Spleen (tissue), 13 donors: ENCODE measurements at places on chromosomes 2 and 18. TPM values are rescaled to one million over a fixed set of nuclear protein-coding genes. Genes with fewer than 3 reads are reported as not detected.
A peak's percentile ranks its signal among the peaks of the same experiment; 100 is the strongest.

DNA sequence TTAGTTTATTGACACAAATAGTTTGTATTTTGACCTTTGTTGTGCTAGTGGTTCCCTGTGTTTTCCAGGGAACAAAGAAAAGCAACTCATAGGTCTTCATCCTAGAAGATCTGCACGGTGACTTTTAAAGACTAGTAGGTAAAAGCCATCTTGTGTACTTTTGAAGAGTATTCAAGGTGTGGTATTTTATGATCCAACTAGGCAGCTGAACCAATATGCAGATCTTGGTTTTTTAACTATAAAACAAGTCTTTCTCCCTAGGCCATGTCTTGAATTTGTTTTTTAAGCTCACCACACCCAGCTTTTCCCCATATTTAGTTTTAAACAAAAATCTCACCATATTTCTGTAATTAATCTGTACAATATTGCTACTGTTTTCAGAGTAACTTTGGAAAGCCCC, 30.0 kb upstream of the MYO1B start:
- no peaks in the 10 kb centered on the region for H3K27me3 ChIP-seq
- DNase-seq: no peak
- no peak overlapping the region for H3K4me3 ChIP-seq
- no peak overlapping the region for H3K27ac ChIP-seq

The TMEM150A gene
- polyA plus RNA-seq: 18.8 TPM

- H3K27me3 ChIP-seq: no peaks in the 10 kb centered on the region
- no peak overlapping the region for H3K27ac ChIP-seq
- peaks cover 7% of the 10 kb centered on the region for H3K36me3 ChIP-seq
- DNase-seq: no peak
Observed at GRCh38 chr18:5391409-5391808, 95.9 kb upstream of the ZBTB14 start.

- no peaks in the 10 kb centered on the region for H3K36me3 ChIP-seq
- no peaks in the 10 kb centered on the region for H3K27me3 ChIP-seq
- no peak overlapping the region for H3K4me3 ChIP-seq
- H3K4me1 ChIP-seq: no peaks in the 10 kb centered on the region
- no peak overlapping the region for H3K27ac ChIP-seq
Observed at GRCh38 chr2:226352941-226353560, 446.6 kb downstream of the IRS1 start.

GRCh38 chr18:12253027-12253426, 1.1 kb upstream of the CIDEA start:
- H3K27ac ChIP-seq: no peak overlapping the region
- no peak overlapping the region for H3K4me3 ChIP-seq
- peaks cover 35% of the 10 kb centered on the region for H3K27me3 ChIP-seq
- no peaks in the 10 kb centered on the region for H3K36me3 ChIP-seq
- DNase-seq: peak; percentile 59
- H3K4me1 ChIP-seq: peaks cover 23% of the 10 kb centered on the region

DNA sequence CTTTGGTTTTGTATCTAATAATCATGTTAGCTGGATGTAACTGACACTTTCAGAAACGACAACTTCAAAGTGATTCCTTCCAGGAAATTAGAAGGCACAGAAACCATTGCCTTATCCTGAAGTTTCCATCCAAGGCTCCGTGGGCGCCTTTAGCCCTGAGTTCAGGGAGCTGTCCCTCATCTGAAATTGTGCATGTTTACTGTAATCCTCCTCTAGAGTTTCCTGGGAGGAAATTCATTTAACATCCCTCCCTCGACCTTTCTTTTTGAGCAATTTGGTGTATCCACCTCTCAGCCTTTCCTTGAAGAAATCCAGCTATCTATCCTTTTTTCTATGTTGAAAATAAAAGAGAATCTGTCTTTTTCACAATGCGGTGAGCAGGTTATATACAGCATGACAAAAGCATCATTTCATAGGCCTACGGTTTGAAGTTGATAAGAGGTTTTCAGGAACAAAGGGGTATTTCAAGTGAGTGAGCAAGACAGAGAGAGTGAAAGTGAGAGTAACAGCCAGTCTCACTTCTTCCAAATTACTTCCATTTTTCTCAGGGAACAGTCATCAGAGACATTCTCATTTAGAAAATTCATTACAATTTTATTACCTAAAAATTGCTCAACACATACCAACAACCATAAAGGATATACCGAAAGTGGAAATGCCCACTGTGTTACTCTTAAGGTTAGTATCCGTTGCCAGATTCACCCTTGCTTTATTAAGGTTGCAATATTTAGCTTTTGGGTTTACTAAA, 167.3 kb downstream of the MREG start:
- H3K4me3 ChIP-seq: no peak overlapping the region
- no peak for DNase-seq
- H3K27me3 ChIP-seq: no peaks in the 10 kb centered on the region
- H3K27ac ChIP-seq: peak overlapping the region; percentile 34

The ANKRD23 gene
- 3.9 TPM for polyA plus RNA-seq

DNA sequence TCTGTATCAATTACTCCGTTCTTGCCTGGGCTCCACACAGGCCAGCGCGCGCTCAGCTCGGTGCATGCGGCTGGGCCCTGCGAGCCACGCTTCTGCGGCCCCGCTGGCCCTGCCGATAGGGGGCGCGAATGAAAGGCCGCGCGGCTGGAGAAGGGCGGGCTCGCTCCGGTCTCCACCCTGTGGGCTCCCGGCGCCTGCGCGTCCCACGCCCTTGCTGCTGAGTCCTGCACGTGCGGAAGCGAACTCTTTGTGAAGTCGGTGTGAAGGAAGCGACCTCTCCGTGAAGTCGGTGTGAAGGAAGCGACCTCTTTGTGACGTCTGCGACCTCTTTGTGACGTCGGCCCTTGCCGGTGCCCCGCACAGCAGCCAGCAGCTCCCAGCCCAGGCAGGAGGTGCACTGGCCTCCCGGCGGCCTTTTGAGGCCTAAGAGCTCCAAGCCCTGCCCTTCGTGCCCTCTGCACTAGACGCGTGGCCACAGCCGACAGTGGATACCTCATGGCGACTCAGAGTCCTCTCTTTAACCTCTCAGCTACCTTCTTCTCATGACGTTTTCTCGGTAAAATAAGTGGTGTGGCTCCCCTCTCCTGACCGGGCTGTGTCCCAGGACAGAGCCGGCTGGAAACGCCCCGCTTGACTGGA, 391.9 kb upstream of the RAB6C start:
- no peak for DNase-seq
- no peaks in the 10 kb centered on the region for H3K27me3 ChIP-seq
- H3K27ac ChIP-seq: no peak overlapping the region
- no peaks in the 10 kb centered on the region for H3K4me1 ChIP-seq

The MC2R gene
- polyA plus RNA-seq: not detected

The SAG gene
- not detected for polyA plus RNA-seq

The SPAG16 gene
- polyA plus RNA-seq: 9.0 TPM

The PPIL3 gene
- 37.5 TPM for polyA plus RNA-seq

GRCh38 chr2:223909001-223909741, 36.0 kb downstream of the WDFY1 start:
- no peak overlapping the region for H3K4me3 ChIP-seq
- H3K27ac ChIP-seq: no peak overlapping the region
- no peaks in the 10 kb centered on the region for H3K36me3 ChIP-seq
- H3K4me1 ChIP-seq: peaks cover 31% of the 10 kb centered on the region

The GPR35 gene
- polyA plus RNA-seq: 7.4 TPM

GRCh38 chr2:30527411-30527810, 80.4 kb downstream of the LCLAT1 start:
- H3K36me3 ChIP-seq: peaks cover 19% of the 10 kb centered on the region
- H3K4me3 ChIP-seq: no peak overlapping the region
- H3K4me1 ChIP-seq: no peaks in the 10 kb centered on the region

DNA sequence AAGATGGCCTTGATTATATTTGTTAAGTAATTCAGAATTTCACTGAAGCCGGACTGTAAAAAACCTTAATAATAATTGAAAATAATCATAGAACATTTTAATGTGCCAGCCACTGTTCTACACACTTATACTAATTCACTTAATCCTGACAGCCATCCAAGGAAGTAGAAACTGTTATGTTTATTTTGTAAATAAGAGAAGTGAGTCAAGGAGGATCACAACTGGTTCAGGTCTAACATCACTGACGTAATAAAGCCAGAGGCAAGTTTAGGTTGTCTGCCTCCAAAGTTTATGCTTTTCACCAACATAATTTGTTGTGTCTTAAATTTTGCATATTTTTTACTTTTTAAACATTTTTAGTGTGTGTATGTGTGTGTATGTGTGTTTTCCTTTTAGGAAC, 436.1 kb downstream of the LRRTM4 start:
- DNase-seq: no peak
- no peak overlapping the region for H3K4me3 ChIP-seq
- no peak overlapping the region for H3K27ac ChIP-seq
- H3K36me3 ChIP-seq: no peaks in the 10 kb centered on the region

DNA sequence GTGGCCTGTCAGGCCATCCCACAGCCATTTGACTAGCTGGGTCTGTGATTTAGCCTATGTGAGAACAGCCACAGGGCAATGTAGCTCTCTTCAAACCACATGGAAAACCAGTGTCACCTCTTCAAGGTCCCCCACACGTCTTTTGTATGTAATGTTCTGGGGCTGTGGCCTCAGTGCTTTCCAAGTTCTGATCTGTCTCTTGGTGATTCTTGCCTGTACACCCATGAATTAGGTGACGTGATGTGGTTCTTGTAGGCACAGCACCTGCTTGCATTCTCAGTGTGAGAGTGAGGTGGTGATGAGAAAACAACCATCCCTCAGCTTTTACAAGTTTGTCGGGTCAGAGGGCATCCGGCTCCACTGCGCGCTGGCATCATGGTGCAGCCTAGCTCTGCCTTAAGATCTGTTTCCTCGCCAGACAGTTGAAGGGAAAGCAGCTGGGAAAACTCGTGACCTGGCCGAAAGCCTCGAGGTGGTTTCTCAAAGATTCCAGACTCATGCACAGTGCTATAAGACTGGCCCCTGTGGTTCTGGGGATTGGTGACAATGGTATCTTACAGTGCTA, 125.8 kb downstream of the TANC1 start:
- no peaks in the 10 kb centered on the region for H3K27me3 ChIP-seq
- no peak overlapping the region for H3K4me3 ChIP-seq
- peak overlapping the region; percentile 77 for H3K27ac ChIP-seq
- peaks cover 34% of the 10 kb centered on the region for H3K4me1 ChIP-seq
- DNase-seq: no peak

DNA sequence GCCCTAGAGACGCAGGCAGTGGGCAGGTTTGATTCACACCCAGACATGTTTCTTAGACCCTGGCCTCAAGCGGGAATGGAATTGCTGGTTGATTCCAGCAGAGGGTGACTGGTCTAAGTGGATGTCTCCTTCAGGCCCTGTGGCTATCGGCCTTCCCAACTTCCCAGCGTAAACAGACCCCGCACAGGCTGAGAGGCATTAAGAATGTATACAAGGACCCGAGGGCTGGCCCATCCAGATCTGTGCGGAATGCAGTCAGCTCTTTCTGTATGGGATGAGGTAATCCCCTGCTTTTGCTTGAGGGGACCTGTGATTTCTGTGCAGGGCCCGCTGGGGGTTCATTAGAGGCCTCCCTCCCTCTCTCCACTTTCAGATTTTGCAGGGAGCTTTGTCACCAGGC, 6.5 kb downstream of the ACKR3 start:
- H3K4me3 ChIP-seq: no peak overlapping the region
- peaks cover 22% of the 10 kb centered on the region for H3K36me3 ChIP-seq
- DNase-seq: no peak
- H3K4me1 ChIP-seq: no peaks in the 10 kb centered on the region

DNA sequence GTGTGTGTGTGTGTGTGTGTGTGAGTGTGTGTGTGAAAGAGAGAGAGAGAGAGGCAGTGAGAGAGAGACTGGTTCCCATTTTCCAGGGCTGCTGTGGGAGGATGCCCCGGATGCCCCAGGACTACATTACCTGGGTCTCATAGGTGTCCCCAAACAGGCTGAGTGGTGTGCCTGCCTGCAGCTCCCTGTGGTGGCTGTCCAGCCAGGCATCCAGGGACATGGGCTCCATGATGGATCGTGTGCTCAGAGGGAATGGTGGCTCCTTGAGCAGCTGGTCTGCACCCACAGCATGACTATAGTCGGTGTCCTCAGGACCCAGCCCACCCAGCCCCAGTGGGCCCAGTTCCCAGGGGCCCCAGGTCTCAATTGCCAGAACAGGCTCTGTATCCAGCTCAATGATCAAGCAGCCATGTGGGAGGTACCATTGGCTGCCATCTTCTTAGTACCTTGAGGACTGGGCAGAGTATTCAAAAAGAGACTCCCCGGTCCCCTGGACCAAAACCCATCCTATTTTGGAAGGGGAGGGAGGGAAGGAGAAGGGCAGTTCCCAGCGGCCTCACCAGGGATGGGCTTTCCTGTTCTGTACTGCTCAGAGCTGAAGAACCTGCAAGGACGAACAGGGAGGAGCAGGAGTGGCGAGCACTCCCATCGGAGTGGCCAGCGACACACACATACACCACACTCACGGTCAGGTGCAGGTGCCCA, 5.8 kb upstream of the OXER1 start:
- H3K4me3 ChIP-seq: no peak overlapping the region
- no peaks in the 10 kb centered on the region for H3K36me3 ChIP-seq
- H3K27ac ChIP-seq: no peak overlapping the region
- DNase-seq: no peak
- H3K27me3 ChIP-seq: no peaks in the 10 kb centered on the region
- no peaks in the 10 kb centered on the region for H3K4me1 ChIP-seq

DNA sequence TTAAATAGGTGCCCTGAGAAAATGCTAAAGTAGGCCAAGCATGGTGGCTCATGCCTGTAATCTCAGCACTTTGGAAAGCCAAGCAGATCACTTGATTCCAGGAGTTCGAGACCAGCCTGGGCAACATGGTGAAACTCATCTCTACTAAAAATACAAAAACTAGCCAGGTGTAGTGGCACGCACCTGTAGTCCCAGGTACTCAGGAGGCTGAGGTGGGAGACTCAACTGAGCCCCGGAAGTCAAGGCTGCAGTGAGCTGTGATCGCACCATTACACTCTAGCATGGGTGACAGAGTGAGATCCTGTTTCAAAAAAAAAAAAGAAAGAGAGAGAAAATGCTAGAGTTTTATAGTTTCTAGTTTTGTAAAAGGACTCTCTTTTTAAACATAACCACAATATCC, 12.0 kb downstream of the ANKRD44 start:
- peaks cover 4% of the 10 kb centered on the region for H3K36me3 ChIP-seq
- no peak for DNase-seq
- H3K4me3 ChIP-seq: no peak overlapping the region
- H3K4me1 ChIP-seq: peaks cover 55% of the 10 kb centered on the region

The CNTNAP5 gene
- polyA plus RNA-seq: not detected

GRCh38 chr2:58501371-58502160, 260.4 kb upstream of the FANCL start:
- H3K4me1 ChIP-seq: no peaks in the 10 kb centered on the region
- no peak overlapping the region for H3K27ac ChIP-seq
- H3K27me3 ChIP-seq: peaks cover 4% of the 10 kb centered on the region

The SCRN3 gene
- polyA plus RNA-seq: 8.4 TPM
